Neuronal stem cell (in vitro differentiated cells): ENCODE measurements at places on chromosomes 7 and 10.
A peak's percentile ranks its signal among the peaks of the same experiment; 100 is the strongest.

GRCh38 chr10:124736491-124737136 lies 7.6 kb downstream of the FAM53B start:
- no peak for DNase-seq
- no peak overlapping the region for H3K27ac ChIP-seq
- peaks cover 27% of the 10 kb centered on the region for H3K36me3 ChIP-seq
- no peaks in the 10 kb centered on the region for H3K27me3 ChIP-seq
- H3K4me3 ChIP-seq, result no peak overlapping the region
- H3K4me1 ChIP-seq, result peaks cover 40% of the 10 kb centered on the region

- H3K4me3 ChIP-seq, result no peak overlapping the region
- H3K4me1 ChIP-seq, result no peaks in the 10 kb centered on the region
- no peak overlapping the region for H3K27ac ChIP-seq
- H3K27me3 ChIP-seq, result no peaks in the 10 kb centered on the region
- no peak for DNase-seq
Measured at GRCh38 chr7:135801877-135802276, 53.3 kb upstream of the FAM180A start.

- no peak for DNase-seq
- no peaks in the 10 kb centered on the region for H3K27me3 ChIP-seq
- no peak overlapping the region for H3K4me3 ChIP-seq
- H3K27ac ChIP-seq, result no peak overlapping the region
- no peaks in the 10 kb centered on the region for H3K36me3 ChIP-seq
- peaks cover 10% of the 10 kb centered on the region for H3K4me1 ChIP-seq
Measured at GRCh38 chr7:36205803-36206202, 52.7 kb downstream of the EEPD1 start.

GRCh38 chr7:36127075-36127740 lies 25.8 kb upstream of the EEPD1 start:
- H3K4me1 ChIP-seq, result no peaks in the 10 kb centered on the region
- DNase-seq, result no peak
- H3K27me3 ChIP-seq, result no peaks in the 10 kb centered on the region
- H3K36me3 ChIP-seq, result no peaks in the 10 kb centered on the region
- no peak overlapping the region for H3K4me3 ChIP-seq
- no peak overlapping the region for H3K27ac ChIP-seq

GRCh38 chr7:132035517-132036362 lies 479.3 kb upstream of the PODXL start:
- peaks cover 24% of the 10 kb centered on the region for H3K4me1 ChIP-seq
- no peak overlapping the region for H3K4me3 ChIP-seq
- H3K27ac ChIP-seq, result peak overlapping the region; percentile 60

DNA sequence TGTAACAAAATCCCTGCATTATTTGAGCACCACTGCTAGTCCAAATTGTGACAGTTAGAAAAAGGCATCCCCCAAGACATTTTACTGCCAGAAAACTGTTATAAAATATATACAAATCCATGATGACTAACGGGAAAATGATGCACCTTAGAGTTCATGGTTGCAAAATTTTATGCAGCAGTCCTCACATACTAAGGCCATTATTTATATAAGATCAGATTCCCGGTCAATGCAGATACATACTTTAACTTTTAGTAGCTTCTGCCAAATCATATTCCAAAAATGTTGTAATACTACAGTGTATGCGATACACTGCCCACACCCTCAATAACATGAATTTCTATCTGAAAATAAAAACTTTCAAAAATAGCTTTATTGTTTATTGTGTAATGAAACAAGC lies 239.9 kb upstream of the ZNF32 start:
- no peaks in the 10 kb centered on the region for H3K36me3 ChIP-seq
- no peak for DNase-seq
- H3K4me3 ChIP-seq, result no peak overlapping the region
- no peaks in the 10 kb centered on the region for H3K27me3 ChIP-seq
- no peaks in the 10 kb centered on the region for H3K4me1 ChIP-seq

DNA sequence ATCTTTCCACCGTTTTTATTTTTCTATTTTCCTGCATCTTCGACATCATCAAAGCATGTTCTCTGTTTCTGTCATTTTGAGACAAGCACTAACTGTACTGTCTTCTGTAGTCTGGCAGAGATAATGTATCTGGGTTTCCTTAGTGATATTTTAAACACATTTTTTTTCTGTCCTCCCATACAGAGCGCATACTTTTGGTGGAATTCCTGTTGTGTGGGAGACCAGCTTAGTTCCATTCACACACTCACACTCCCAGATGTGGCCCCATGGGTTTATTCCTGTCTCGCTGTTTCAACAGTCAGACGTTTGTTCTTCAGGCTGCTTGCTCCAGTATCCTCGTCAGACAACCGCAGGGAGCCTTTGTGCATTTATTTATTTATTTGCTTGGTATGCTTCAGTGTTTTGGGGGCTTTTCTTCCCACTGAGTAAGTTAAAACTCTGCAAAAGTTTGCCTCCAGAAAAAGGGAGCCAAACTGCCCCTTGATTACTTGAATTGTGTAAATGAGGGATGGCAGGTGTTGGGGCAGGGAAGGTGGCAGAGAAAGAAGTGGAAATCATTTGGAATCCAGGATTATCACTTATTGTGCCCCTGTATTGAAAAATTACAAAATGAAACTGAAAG lies 456.8 kb upstream of the KLF6 start:
- DNase-seq, result peak; percentile 29
- peak overlapping the region; percentile 67 for H3K27ac ChIP-seq
- H3K27me3 ChIP-seq, result no peaks in the 10 kb centered on the region
- peaks cover 26% of the 10 kb centered on the region for H3K4me1 ChIP-seq
- no peaks in the 10 kb centered on the region for H3K36me3 ChIP-seq

GRCh38 chr10:520402-520787 lies 169.1 kb downstream of the DIP2C start:
- no peaks in the 10 kb centered on the region for H3K27me3 ChIP-seq
- H3K4me3 ChIP-seq, result no peak overlapping the region
- DNase-seq, result no peak
- H3K36me3 ChIP-seq, result peaks cover 9% of the 10 kb centered on the region
